ENCODE measurements at places on chromosomes 7 and 10.
A peak's percentile ranks its signal among the peaks of the same experiment; 100 is the strongest.

DNA sequence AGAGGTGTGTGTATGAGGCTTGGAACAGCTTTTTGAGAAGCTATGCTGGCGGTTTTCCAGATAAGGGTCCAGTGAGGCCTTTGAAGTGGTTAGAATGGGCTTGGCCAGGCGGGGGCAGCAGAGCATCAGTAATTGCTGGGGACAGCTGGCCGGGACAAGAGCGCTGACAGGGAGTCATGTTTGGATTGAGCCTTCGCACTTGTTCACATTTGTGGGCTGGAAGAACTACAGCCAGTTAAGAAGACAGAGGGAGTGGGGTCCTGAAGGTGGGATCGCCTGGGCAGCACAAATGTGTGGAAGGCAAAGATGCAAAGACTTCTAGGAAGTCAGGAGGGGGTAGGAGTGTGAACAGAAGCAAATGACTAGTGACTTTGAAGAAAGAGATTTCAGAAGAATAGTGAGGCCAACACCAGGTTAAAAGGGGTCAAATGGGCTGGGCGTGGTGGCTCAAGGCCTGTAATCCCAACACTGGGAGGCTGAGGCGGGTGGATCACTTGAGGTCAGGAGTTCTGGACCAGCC lies 12.7 kb upstream of the SDHAF3 start:
- peak; percentile 62 for DNase-seq

GRCh38 chr10:11798845-11799735 lies 24.1 kb upstream of the PROSER2 start:
- no peak for DNase-seq

DNA sequence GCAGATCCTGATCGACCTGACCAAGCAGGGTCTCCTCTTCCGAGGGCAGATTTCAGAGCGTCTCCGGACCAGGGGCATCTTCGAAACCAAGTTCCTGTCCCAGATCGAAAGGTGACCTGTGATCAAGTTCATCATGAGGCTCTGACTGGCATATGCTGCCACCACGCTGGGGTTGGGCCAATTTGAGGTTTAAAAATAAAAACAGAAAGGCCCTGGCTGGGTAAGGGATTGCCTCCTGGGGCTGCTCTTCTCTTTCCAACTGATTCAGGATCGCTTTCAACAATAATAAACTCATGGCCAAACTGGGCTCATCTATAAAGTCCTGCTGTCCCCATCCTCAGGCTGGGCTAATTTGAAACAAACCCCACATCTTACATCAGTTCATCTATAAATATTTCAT lies 17.1 kb upstream of the HK1 start:
- DNase-seq: no peak

DNA sequence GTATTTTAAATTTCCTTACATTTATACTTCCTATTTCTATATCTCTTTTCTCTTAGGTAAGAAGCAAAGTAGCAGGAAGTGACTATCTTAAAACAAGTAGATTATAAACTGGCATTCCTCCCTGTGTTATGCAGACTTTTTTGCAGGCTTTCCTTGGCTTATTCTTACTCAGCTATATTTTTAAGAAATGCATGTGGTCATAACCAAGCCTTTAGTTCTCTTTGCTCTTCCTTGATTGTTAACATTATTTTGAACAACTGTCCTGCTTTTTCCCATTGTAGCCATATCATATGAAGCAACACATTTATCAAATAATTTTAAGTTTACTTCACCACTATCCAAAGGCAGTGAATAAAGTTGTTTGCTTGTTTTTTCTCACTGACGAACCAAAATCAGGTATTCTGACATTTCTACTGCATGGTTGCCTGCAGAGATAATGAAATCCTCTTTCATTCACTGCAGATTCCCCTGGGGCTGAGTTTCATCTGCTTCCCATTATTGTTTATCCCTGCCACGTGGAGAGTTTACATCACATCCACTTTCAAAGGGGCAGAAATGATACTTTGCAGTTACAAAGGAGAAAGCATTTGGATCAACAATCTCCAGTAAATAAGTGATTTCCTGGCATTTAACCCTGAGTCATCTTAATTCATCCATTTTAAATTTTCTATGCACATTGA lies 389.9 kb upstream of the SEMA3C start:
- DNase-seq: no peak

GRCh38 chr7:5574770-5575269 lies 151.2 kb upstream of the TNRC18 start:
- DNase-seq: no peak
